ENCODE measurements at places on chromosomes 2 and 18. TPM values are rescaled to one million over a fixed set of nuclear protein-coding genes. Genes with fewer than 3 reads are reported as not detected.

IL1A gene
- total RNA-seq, result 5.3 TPM

ZAP70 gene
- 2.2 TPM for total RNA-seq

GPR45 gene
- not detected for total RNA-seq

- DNase-seq, result no peak
Measured at GRCh38 chr2:74668087-74668486, 14.0 kb downstream of the SEMA4F start.

DNA sequence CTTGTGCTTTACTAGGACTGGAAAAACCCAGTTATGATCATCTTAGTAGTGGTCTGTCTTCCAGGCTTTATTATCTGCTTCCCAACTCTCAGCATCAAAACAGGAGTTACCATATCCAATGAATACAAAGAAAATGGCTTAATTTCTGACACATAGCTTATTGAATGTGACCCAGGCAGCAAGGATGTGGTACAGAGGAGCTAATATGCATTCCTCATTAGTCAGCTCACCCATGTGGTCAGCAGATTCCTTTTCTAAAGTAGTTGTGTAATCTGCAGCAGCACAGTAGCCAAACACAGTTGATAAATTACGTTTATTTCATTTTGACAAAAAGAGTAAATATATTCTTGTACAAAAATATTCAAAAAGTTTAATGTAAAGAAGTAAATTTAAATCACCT, 43.6 kb downstream of the TSPYL6 start:
- DNase-seq, result no peak

GRCh38 chr2:176066645-176067588, 16.8 kb downstream of the EVX2 start:
- no peak for DNase-seq

- DNase-seq, result no peak
Measured at GRCh38 chr18:49081511-49082155, 130.9 kb upstream of the SMAD7 start.
